Mucosa of descending colon (tissue), 3 donors: ENCODE measurements at places on chromosomes 2 and 18.

DNA sequence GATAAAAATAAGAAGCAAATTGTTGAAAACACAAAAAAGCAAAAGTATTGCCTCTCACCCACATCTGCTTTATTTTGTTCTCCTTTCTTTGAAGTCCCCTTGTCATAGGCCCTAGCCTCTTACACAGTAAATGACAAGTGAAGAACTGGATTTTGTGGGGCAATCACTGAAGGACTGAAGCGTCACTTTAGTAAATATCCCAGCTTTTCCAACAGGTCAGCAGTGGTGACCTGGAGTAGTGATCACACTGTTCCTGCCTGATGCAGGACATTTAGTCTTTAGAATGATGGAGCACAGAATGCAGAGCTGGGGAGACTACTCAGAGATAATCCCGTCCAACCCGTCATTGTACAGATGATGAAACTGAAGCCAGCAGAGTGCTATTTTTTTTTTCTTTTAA is 28.1 kb upstream of the TDRD15 start:
- no peak for DNase-seq

GRCh38 chr2:180651596-180651995 is 328.8 kb upstream of the UBE2E3 start:
- no peak for DNase-seq

- DNase-seq: no peak
Observed at GRCh38 chr2:70036290-70036689, 51.0 kb upstream of the PCBP1 start.

GRCh38 chr2:202628646-202629198 is 6.0 kb upstream of the FAM117B start:
- no peak for DNase-seq

DNA sequence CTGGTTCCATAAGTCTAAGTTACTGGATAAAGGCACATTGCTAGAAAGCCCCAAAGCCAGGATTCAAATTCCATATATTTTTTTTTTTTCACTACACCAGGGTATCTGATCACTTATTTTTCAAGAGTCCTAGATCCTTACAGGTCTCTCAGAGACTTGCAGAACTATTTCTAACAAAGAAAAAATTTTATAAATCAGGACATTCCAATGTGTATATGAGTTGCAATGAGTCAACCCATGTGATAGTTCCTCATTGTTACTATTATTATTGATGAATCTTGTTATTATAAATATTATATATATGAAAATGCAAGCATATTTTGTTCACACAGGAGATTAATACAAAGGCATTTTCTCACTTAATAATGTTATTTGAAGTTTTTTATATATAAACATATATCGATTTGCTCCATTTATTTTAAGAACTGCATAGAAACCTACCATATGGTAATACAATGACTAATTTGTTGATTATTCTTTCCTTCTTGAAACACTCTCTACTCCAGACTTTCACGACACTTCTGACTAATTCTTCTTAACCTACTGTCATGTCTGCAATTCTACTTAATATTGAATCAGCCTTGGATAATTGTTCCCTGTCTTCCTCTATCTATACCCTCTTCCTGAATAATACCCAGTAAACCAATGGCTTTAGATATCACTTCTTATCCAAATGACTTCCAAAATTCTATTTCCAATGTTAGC is 968.4 kb upstream of the NRXN1 start:
- no peak for DNase-seq

DNA sequence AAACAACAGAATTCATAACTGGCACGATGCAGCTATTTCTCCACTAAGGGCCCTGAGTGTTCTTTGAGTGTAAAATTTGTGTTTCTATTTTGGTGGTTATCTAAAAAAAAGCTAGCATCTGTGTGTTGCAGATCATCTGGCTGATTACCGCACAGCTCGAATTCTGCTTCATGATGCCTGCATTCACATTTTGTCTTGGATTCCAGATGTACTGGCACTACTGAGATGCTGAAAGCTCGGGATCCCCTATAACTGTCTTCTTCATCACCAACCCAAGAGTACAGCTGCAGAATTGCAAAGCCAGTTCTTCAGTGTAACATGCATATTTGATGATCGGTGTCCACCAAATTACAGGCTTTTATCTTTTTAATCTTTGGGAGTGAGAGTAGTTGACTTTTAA is 51.6 kb upstream of the ZNF532 start:
- DNase-seq: no peak

- peak; percentile 93 for DNase-seq
Observed at GRCh38 chr18:12086249-12086648, 7.4 kb upstream of the ANKRD62 start.

DNA sequence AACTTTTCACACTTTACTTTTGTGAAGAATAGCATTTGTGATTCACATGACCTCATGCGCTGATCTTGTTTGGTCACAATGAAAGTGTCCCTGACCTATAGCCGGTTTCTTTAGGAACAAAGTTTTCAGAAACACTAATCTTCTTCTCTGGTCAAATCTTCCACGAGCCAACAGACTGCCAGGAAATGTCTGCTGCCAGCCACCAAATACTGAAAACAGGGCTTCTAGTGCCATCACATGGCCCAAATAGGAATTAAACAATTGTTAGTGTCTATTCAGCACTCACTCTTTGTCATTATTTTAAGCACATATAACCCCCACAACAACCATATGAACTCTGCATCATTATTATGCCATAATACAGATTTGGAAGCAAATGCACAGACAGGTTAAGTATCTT is 286.5 kb upstream of the SYT4 start:
- DNase-seq: no peak

- DNase-seq: no peak
Observed at GRCh38 chr18:79692886-79693285, 13.3 kb downstream of the CTDP1 start.

GRCh38 chr18:49697757-49698524 is 115.4 kb downstream of the ACAA2 start:
- no peak for DNase-seq

GRCh38 chr2:14781142-14781541 is 148.6 kb downstream of the LRATD1 start:
- no peak for DNase-seq

DNA sequence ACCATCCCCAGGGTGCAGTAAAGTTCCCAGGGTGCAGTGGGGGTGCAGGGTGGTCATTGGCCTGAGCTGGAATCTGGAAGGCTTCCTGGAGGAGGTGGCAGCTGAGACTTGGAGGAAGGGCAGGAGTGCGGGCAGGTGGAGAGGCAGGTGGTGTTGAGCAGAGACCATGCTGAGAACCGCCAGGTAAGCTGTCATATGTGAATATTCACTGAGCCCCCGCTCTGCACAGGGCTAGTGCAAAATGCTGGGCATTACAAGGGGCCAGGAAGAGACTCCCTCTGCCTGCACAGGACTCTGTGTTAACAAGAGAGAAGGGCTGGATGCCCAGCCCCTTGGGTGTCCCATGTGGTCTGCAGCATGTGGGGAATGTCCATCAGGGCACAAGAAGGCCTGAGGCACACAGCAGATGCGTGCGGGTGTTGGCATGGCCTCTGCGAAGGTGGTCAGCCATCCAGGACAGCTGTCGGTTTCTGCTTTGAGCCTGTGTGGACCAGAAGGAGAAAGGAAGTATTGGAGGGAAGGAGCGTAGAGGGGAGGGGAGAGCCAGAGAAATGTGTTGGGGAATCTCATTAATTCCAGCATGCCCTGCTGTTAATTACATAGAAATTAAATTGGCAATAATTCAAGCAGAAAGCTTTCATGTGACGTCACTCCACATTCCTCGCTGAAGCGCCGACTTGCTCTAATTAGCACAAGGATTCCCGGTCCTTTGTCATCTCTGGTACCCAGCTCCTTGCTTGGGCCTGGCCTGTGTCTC is 62.8 kb upstream of the OTOS start:
- no peak for DNase-seq

DNA sequence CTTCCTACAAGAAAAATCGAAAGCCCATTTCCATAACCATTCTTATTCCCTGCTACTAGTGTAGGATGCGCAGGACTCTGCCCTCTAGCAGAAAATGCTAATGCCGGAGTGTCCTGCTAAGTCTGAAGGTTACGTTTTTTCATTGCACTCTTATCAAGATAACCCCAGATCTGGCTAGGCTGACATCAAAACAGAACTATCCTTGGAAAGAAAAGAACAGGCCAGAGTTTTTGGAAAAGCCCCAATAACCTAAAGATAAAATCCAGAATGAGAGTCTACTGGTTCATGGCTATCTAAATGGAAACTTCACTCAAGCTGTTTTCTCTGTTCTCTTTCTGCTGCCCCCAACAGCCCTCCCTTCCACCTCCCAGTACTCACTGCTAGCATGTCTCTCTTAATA is 913 bp downstream of the RNF152 start:
- DNase-seq: no peak

GRCh38 chr18:58213440-58213839 is 169.4 kb downstream of the NEDD4L start:
- no peak for DNase-seq

DNA sequence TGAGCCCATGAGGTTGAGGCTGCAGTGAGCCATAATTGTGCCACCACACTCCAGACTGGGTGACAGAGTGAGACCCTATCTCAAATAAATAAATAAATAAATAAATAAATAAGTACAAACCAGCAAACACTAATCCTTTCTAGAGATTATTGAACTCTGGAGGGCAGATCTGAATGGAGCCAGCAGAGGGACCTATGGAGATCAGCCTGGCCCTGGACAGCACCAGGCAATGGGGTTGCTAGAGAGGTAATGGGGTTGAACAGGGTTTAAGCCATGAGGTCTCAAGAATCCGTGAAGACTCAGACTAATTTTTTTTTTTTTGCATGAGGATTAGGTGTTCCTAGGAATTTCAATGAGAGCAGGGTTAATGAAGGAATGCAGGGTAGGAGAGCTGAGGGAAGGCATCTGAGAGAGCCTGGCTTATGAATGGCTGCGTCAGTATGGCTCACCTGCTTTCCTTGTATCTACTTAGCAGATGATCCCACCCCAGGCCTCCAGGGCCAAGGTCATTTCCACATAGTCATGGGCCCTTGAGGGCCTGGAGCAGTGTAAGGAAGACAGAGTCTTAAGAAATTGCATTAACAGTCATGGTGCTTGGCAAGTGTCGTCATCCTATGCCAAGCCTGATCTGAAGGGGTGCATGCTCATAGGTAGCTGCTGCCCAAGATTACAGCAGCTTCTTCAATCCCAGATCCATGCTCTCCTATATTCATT is 34.6 kb upstream of the IL37 start:
- DNase-seq: no peak

DNA sequence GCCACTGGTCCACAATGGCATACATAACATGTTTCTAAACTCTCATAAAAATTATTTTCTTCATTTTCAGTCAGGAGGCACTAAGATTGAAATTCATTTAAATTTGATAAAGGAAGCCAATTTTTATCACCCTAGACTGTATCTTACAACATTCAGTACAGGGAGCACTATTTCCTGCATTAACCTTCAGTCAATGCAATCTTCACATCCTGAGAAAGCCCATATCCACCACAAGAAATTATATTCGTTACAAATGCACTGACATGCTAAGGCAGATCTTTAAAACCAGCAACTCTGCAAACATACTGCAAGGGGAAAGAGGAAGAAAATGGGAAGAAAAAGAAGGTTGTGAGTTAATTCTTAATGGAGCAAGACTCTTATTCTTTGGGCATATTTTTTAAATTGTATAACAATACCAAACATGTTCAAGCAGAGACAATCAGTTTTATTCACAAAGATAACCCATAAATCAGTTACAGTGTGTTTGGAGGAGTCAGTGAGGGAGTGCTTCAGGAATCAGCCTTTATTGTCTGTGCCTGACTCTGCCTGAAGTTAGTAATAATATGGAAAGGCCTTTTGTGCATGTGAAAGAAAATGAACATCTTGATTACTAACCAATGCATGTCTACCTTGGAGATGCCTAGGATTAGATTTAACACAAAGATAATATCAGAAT is 370.1 kb downstream of the FBXO15 start:
- no peak for DNase-seq

DNA sequence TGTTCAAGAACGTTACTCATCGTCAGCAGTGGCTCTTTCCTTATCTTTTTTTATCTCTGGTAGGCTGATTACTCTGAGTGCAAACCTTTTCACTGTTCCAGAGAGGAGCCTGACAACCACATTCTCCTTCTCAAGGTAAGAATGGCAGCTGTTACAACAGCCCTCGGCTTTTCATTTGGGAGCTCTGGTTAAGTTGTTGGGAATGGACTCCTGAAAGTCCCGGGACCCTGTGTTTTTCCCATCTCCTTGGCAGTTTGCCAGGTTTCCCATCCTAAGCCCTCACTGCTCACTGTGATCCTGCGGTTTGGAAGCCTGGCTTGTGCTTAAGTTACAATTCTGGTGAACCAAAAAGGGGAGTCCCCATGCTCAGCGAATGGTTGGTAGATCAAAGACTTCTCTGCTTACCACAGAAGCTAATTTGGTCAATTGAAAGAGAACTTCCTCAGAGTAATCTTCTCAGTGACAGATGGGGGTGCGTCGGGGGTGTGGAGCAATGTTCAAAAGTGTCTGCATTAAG is 122.3 kb downstream of the LYPD6B start:
- no peak for DNase-seq

DNA sequence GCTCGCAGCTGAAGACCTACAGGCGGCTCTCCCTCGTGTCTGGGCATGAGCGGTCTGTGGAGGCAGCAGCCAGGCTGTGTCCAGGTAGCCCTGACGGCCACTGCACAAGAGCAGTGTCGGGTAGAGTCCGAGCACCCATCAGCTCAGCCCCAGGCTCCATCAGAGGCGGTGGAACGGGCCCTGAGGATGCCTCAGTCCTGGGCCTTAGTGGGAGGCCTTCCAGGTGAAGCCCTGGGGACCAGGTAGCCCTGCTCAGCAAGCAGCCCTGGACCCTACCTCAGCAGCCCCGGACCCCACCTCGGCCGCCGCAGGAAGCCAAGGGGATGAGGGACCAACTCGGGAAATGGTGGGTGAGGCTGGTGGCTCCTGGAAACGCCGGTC is 21.3 kb upstream of the KLF11 start:
- DNase-seq: peak; percentile 44

DNA sequence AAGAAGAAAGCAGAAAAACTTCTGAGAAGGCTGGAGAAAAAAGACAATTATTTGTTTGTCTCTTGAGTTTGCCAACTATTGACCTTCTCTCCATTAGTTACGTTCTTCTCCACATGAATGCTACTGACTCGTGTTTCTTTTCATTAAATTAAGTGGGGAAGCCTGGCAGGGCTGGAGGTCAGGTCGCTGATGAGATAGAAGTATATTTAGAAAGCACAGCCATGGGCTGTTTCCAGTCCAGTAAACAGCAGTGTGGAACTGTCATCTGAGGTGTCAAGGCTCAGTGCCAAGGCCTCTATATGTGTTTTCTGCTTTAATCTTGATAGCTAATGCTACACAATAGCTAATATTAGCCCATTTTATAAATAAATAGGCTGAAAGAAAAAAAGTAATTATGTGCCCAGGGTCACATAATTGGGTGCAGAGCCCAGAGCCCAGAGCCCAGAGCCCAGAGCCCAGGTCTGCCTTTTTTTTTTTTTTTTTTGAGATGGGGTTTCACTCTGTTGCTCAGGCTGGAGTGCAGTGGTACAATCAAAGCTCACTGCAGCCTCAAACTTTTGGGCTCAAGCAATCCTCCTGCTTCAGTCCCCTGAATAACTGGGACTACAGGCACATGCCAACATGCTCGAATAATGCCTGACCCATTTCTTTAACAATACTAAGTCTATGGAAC is 6.3 kb downstream of the MSGN1 start:
- no peak for DNase-seq
